BJ (cell line): ENCODE measurements at places on chromosomes 7 and 10.
A peak's percentile ranks its signal among the peaks of the same experiment; 100 is the strongest.

DNA sequence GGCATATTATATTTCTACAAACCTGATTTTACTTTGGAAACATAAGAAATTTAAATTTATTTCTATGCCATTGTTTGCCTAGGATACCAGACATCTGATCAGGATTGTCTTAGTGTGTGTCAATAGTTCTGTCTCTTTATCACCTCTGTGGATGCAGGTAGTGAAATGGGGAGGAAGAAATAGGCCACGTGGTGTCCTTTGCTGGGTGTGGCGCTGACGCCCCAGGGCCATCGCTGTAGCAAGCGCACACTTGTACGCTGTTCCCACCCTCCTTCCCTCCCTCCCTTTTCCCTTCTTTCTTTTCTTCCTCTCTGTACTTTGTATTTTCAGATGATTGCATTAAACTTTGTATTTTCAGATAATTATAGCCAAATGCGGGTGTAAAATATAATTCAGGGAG, 5.0 kb downstream of the DOCK1 start:
- DNase-seq = no peak

DNA sequence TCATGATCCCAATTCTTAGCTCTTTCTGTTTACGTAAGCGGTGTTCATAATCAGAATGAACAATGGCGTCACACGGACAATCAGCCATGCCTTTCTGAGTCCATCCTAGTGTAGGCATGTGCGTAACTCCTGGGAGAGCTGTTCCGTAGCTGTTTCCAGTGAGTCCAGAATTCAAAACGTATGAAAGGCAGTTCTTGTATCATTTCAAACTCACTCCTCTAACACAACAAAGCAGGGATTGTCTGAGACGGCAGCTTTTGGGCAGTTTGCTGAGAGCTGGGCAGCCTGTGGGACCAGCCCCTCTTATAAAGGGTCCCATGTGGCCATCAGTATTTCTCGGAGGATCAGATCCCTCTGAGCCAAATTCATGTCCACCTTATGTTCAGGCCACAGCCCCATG, 43.4 kb downstream of the PSPH start:
- no peak for DNase-seq

- DNase-seq = no peak
Observed at GRCh38 chr7:20128001-20128400, 89.2 kb downstream of the MACC1 start.

DNA sequence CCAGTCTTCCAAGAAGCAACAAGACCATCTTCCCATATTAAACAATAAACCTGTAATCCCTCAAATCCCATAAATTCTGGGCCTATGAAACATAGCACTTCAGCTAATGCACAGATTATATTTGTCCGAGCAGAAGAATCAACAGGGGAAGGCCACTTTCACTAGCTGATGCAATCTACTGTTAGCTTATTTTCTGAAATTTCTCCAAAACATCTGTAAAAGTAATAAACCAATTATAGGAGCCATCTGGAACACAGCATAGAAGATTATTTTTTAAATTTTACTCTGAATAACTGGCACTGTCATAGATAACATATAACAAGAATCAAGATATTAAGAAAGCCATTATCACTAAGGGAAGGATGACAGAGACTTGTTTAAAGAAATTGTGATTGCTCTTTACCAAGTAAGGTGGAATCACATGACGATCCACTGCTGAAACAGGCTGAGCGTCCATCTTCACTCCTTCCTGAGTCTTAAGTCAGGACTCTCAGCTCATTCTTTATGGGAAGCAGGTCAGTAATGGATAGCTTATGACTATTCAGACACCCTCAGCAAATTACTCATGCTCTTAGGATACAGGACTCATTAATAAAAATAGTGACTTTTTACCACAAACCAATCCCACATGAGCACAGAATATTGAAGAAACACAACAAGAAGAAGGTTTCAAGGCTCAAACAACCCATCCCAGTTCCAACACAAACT, 719.5 kb downstream of the XPNPEP1 start:
- no peak for DNase-seq

GRCh38 chr7:45132708-45133320, 21.3 kb upstream of the TBRG4 start:
- no peak for DNase-seq

DNA sequence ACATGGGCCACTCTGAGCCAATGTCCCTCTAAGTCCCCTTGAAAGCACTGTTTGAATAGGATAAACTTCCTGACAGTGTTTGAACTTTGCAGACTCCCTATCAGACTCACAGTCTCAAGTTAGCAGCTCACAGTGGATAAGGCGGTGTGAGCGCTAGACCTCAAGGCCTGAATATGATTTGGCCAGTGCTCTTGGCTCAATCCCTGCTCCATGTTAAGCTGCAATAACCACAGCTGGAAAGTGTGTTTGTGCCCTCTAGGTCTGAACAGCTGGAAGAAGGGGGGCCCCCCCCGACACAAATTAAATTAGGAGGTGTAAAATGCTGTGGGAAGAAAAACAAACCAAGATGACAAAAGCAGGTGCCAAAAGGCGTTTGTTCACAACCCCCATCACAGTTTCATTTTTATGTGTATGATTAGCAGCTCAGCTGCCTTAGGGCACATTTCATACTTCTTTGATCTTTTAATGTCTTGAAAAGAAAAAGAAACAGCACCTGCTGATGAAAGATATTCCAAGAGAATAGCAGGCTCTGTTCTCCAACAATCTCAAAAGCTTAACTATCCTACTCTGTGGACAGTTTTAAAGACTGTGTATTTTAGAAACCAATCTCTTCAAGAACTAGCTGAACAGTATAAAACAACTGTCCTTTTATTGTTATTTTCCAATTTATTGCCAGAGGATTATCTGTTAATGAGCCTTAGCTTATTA, 167.6 kb downstream of the SNX13 start:
- DNase-seq = no peak

DNA sequence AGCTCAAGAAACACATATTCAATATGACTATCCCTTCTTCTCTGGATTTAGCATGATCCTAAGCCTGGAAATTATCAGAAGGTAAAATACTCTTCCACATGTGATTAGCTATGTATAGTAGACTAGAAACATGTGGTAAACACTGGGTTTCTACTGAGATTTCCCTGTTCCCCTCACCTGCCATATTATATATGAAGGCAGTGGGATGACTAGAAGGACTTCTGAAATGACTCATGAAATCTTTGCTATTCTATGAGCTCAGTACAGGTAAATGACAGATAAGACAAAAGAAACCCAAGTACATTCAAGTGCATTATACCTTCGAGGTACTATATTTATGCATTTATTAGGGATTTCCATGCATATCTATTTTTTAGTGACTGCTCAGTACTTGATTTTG, 152.9 kb downstream of the DNAJB9 start:
- DNase-seq = no peak

- no peak for DNase-seq
Observed at GRCh38 chr10:33938001-33938400, 603.5 kb upstream of the NRP1 start.

DNA sequence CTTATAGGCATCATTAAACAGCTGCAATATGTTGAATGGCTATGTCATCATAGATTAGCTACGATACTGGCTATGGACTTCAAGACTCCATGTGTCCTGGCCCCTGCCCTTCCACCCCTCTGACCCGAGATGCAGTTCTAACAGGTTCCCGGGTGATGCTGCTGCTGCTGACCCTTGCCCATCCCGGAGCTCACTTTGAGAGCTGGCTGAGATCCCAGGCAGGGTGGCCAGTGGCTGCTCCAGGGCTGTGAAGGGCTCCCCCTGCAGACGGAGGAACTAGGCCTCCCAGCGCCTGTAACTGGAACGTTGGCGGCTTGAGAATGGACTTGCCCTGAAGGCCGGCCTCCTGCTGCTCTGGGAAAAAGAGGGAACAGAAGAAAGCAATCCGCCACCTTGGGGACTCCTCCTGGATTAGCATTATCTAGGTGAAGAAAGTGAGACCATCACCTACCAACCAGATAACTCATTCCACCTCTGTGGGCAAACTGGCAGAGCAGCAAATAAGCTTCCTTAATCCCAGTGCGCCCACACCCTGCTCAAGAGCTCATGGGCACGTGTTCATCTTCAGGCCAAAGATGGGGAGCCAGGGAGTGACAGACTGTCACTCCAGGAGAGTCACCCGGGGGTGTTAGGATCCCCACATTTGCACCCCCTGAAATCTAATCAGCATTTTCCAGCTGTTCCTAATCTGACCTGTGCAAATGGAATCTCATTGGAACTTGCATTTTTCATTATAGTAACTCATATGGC, 56.8 kb downstream of the PARP12 start:
- no peak for DNase-seq

- DNase-seq = no peak
Observed at GRCh38 chr10:126909147-126909546, 3.9 kb downstream of the DOCK1 start.

- no peak for DNase-seq
Observed at GRCh38 chr10:47357911-47358310, 9.7 kb downstream of the RBP3 start.

- DNase-seq = no peak
Observed at GRCh38 chr7:101171442-101171837, 6.1 kb upstream of the VGF start.

DNA sequence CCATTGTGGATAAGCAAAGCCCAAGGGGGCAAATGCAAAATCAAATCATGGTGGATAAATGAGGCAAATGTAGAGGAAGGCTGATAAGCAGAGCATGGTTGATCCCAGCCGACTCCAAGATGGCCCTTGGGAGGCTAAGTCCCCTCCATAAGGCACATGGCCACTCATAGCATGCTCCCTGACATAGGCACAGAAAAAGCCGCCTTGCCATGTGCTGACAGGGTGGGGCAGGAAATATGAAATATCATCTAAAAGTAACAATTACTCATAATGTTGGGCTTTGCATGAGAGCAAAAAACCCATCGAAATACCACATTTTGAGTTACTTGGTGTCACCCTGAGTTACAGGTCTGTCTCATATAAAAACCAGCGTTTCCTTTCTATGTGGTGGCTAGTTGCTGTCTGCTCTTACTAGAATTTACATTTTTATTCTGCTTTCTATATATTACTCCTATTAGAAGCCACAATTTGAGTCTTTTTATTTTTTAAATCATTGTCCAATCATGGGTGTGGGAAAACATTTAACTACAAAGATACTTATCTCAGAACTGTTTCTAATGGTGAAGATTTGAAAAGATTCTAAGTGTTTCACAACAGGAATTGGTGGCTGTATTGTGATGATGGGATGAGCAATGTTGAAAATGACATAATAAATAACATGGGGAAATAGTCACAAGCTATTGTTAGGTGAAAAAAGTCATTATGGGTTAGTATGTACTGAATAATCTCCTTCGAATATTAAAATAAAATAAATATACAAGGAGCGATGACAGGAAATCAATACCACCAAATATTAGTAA, 102.7 kb downstream of the CUBN start:
- no peak for DNase-seq

DNA sequence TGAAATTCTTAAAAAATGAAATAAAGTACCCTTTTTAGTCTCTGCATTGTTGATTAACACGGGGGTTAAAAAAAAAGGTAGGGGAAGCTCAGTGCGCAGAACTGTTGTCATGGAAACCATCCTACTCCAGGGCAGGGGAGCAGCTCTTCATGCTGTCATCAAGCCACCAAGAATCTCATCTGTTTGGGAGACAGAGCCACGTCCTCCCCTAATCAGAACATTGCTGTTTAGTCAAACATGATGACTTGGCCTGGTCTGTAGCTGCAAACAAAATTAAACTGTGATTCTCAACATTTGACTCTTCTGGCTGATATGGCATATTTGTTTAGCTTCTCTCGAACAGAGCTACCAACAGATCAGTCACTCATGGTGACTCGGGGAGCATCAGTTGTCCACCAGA, 254.4 kb upstream of the KLF14 start:
- no peak for DNase-seq

GRCh38 chr10:127534496-127534895, 14.6 kb upstream of the NPS start:
- DNase-seq = no peak

- no peak for DNase-seq
Observed at GRCh38 chr7:143505838-143506237, 28.2 kb downstream of the TAS2R41 start.

DNA sequence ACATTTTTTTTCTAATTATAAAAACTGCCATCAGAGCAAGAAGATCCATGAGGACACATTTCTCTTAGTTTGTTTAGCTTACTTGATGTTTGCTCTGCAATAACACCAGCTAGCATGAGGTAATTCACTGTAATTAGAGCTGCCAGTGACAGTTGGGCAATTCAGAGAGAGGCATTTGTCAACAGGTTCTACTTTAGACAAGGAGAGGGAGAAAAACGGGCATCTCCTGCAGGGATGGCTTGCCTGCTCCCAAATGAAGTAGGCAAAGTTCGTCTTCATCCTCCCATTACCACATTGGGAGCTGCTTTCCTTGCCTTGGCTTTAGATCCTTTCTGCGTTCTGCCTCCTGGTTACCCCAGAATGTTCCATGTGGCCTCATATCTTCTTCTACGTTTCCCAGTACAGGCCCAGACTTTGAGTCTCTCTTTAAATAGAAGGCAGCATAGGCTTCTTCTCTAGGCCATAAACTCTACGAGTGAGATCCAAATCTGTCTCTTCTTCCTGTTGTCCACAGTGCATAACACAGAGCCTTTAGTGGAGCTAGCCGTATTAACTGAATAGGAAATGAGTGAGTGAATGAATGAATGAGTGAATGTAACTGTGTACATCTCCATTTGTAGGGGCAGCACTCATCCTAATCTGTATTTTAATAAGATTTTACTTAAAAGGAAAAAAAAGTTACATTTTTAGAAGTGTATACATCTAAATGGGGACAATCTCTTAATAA, 21.2 kb downstream of the ASB15 start:
- no peak for DNase-seq

- no peak for DNase-seq
Observed at GRCh38 chr7:21616796-21617436, 74.1 kb downstream of the DNAH11 start.

DNA sequence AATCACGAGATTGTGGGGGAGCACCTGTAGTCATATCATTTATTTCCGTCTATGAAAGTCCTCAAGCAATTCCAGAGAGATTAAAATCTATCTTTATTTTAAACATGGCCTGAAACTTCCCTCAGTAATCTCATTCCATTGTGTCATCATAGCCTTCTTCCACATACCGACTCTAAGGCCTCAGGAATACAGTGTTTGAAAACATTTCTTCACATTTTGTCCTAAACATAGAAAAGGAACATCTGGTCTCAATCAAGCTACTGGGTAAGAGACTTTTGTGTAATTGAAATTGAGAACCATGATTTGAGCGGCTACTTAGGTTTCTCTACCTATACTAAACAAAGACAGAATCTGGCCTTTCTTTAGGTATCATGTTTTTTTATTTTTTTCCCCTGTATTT, 78.0 kb upstream of the ELMO1 start:
- DNase-seq = no peak

- DNase-seq = peak; percentile 59
Observed at GRCh38 chr7:128221929-128222403, 19.1 kb upstream of the LEP start.

GRCh38 chr10:3229815-3230214, 57.2 kb upstream of the PITRM1 start:
- no peak for DNase-seq

DNA sequence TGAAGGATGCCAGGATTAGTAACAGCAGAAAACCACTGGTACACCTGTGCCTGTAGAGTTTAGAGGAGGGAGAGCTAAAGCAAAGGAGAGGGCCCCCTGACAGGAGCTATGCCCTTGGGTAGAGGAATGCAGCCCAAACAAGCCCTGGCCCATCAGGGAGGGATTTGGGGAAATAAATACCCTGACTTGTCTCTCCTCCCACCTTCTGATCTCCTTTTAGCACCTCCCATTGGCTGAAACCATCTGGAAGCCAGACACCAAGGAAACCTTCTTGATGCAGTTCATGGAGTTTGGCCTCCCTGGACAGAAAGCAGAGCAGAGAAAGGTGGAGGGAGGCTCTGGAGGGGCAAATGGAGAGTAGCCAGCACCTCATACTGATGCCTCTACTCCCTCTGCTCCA, 45.3 kb downstream of the ADRA2A start:
- no peak for DNase-seq

- DNase-seq = no peak
Observed at GRCh38 chr10:120819366-120819765, 31.8 kb upstream of the WDR11 start.
